ENCODE measurements at places on chromosomes 2 and 18.

DNA sequence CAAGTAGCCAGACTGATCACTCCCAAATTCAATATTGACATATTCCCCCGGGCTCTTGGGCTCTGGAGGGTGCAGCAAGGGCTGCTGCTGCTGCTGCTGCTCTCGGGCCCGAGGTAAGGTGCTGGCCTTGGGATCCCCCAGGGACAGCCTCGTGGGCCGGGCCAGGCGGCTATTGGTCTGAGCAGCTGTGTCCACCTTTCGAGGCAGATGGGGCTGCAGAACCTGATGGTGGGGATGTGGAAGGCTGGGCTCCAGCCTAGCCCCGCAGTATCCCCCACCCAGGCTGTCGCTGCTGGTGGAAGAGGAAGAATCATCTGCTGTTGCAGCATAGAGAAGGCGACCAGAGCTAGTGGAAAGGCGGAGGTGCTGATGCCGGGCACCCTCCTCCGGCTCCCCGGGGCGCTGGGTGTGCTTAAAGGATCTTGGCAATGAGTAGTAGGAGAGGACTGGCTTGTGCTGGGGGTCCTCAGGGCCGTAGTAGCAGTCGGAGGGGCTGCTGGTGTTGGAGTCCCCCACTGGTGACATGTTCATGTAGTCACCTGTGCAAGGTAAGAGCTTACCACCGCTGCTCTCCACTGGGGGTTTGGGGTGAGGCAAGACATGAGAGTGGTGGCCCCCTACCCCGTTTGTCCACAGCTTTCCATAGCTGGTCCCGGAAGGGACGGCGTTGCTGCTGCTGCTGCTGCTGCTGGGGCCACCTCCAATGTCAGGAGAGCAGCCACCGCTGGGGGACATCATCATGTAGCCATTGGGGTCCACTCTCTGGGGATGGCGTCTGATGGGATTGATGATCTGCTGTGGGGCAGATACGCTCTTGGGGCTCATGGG, 3.4 kb downstream of the IRS1 start:
- DNase-seq: no peak

DNA sequence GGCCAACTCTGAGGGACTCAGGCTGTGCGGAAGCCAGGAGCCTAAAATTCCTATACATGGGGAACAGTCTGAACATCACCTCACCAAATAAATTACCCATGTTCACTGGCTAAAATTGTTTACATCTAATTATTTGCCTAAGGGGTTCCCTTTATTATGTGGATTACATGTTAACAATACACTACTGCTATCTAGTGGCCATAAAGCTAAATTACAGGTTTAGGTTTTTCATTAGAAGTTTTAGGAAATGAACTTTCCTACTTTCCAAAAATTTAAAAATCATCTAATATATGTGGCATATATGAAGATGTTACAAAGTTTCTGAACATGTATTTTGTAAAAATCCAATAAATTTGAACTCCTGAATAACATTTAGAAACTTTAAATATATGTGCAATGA, 40.3 kb downstream of the PLA2R1 start:
- DNase-seq: no peak

GRCh38 chr2:96245609-96246390, 20.0 kb downstream of the TMEM127 start:
- DNase-seq: no peak

DNA sequence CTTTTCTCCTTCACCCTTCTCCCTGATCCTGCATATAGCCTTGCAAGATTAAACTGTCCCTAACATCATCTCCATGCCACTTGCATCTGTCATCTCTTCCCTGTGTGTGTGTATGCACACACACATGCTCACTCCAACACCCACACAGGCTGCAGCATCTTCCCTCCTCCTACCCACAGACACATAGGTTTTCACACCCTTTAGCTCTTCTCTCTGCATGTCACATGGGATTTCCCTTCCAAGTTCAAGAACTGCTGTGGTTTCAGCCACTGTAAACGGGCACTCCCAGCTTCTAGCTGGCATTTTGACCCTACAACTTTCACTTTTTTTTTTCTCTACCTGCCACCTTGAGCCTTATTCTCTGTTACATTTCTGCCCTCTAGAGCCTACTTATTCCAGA, 6.4 kb downstream of the CELF4 start:
- no peak for DNase-seq

- DNase-seq: no peak
Observed at GRCh38 chr18:70363861-70364260, 75.0 kb downstream of the SOCS6 start.

DNA sequence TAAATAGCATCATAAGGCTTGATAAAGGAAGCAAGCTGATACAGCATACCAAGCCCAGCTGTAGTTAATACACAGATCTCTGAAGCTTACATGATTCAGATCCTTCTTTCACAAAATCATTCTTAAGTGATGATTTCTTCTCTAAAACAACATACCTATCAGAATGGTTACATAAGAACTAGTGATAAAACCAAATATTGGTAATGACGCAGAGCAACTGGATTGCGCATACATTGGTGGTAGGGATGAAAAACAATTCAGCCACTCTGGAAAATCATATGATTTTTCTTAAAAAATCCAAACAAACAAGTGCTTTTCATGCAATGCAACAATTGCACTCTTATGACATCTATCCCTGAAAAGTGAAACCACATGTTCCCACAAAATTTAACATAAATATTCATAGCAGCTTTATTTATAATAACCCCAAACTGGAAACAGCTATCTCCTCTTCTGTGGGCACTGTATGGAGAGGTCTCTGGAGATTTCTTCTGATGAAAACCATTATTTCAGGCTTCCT, 153.6 kb upstream of the DSEL start:
- DNase-seq: no peak

GRCh38 chr2:219178377-219179175, 501 bp downstream of the RETREG2 start:
- DNase-seq: no peak

- no peak for DNase-seq
Observed at GRCh38 chr2:183207110-183207509, 82.9 kb downstream of the NUP35 start.

DNA sequence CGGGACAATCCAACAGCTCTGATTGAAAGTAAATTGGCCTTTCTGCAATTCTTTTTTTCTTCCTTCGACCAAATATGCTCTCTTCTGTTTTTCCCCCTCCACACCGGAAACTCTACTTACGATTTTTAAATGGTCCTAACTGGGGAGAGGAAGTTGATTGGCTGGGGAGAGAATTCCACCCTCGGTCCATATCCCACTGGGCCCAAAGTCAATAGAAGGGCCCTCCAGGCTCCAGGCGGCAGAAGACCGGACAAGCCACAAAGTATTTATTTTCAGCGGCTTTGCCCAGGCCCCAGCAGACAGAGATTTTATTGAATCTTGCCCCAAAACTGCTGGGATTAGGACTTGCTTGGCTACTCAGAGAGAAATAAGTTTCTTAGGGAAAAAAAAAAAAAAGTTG, 37.1 kb upstream of the SMAD7 start:
- no peak for DNase-seq

- DNase-seq: no peak
Observed at GRCh38 chr2:99977966-99978365, 164.4 kb downstream of the AFF3 start.

Measured in NCI-H446 treated with DMSO at 0.1 percent for 48 hours (cell line).